ENCODE measurements at places on chromosomes 11 and 22.

DNA sequence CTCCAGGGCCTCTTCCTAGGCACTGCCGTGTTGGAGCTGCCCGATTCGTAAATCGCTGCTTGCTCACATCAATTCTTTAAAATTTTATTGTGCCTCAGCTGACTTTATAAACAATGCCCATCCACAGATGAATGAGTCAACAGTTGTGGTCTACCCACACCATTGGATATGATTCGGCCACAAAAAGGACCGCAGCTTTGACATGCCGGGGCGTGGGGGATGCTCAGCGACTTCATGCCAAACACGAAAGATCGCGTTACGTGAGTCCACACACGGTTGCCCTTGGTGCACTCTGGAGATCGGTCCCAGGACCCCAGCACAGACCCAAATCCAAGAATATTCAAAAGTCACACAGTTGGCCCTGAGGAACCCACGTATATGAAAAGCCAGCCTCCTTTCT is 195.7 kb downstream of the CTTN start:
- no peak for DNase-seq

DNA sequence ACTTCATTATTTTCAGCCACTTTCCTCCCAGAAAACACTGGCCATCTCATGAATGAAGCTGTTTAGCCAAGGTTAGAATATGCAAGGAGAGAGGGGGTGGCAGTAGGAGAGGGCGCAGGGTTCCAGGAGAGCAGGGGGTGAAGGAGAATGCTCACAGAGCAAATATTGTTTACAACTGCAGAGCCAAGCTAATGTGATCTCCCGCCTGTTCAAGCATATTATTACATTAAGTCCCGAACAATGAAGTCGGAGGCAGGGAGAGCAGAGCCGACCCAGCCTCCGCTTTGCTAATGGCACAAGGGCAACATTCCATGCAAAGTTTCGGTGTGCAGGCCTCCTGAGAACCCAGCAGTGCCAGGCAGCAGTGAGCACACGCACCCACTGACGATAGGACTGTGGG is 80.1 kb downstream of the MICAL3 start:
- DNase-seq, result no peak

GRCh38 chr11:14585438-14585837 is 58.2 kb upstream of the PDE3B start:
- no peak for DNase-seq

GRCh38 chr22:29932136-29932535 is 49.2 kb downstream of the MTMR3 start:
- no peak for DNase-seq

- no peak for DNase-seq
Observed at GRCh38 chr22:45845076-45845487, 131.9 kb downstream of the WNT7B start.

DNA sequence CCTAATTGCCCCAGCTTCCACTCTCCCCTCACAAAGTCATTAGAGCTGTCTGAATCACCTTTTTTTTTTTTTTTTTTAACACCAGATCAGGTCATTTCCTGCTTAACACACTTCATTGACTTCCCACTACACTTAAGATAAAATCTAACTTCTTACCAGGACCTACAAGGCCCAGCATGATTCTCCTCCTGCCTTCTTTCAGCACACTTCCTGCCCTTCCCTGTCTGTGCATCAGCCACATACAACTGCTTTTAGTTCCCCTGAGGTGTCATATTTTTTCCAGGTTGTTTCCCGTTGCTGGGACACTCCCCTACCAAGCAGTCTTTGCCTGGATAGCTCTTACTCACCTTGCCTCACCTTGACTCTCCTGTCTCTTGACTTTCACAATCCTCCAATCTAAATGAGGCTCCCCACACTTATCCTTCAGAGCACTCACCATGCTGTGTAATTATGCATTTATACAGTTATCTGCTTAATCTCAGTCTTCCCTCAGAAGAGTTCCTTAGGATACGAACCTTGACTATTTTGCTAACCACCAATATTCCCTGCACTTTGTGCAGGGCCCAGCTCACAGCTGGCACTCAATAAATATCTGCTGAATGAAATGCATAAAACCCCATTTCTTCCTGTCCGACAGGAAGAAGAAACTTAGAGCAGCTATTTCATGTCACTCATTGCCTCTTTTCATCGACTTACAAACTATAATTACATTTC is 96.6 kb upstream of the AKIP1 start:
- DNase-seq, result no peak

DNA sequence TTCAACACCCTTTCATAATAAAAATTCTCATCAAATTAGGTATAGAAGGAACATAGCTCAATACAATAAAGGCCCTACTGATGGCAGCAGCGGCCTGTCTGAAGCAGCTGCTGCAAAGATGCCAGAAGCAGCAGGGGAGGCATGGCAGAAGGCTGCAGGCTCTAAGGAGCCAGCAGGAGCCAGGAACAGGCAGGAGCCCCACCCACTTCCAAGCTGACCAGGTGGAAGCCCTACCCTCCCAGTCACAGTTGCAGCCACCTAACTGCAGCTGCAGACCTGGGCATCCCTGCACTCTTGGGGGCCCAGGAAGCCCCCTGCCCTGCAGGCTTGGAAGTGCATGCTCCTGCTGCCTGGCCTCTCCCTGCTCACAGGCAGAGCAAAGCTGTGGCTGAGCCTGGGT is 18.2 kb upstream of the OR6A2 start:
- no peak for DNase-seq

- DNase-seq, result no peak
Observed at GRCh38 chr22:45975164-45976161, 1.5 kb downstream of the WNT7B start.

DNA sequence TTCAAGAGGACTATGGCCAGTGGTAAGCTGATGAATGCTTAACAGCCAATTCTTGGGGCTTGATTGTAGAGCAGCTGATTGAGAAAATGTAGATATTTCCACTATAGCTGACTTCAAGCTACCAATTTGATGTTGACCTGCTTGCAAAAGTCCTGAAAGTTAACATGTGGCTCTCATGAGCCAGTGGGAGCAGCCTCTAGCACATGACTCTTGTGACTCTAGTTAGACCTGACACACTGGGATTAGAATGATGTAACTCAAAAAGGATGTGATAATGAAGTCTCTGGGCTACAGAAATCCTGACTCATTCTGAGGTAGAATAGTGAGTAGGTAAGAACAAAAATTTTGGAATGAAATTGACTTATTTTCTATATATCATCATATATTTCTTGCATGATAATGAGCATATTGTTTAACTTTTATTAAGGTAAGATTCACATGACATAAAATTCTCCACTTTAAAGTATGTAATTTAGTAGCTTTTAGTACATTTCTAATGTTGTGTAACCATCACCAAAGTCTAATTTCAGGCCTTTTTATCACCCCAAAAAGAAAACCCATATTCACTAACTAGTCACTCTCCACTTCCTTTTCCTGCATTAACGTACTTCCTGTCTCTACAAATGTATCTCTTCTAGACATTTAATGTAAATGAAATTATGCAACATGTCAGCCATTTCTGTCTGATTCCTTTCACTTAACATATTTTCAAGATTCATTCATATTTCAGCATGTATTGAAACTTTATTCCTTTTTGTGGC is 16.1 kb upstream of the OR52H1 start:
- no peak for DNase-seq

- no peak for DNase-seq
Observed at GRCh38 chr22:33271390-33272161, 213.4 kb upstream of the SYN3 start.

GRCh38 chr11:127157225-127157624 is 156.7 kb upstream of the KIRREL3 start:
- no peak for DNase-seq

DNA sequence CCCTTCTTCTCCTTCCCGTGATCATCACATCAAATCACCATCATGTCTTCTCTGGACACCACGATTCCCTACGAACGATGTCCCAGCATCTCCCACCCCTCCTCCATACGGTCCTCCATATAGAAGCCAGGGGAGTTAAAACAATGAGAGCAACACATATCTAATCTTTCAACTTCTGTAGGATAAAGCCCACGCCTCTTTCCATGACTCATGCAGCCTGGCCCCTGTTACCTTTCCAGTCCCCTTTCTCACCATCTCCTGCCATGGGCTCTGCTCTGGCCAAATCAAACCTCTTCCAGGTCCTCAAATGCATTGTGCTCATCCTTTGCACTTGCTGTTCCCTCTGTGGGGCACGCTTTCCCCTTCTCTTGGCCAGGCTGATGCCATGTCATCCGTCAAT is 23.6 kb downstream of the RPS6KA4 start:
- no peak for DNase-seq

DNA sequence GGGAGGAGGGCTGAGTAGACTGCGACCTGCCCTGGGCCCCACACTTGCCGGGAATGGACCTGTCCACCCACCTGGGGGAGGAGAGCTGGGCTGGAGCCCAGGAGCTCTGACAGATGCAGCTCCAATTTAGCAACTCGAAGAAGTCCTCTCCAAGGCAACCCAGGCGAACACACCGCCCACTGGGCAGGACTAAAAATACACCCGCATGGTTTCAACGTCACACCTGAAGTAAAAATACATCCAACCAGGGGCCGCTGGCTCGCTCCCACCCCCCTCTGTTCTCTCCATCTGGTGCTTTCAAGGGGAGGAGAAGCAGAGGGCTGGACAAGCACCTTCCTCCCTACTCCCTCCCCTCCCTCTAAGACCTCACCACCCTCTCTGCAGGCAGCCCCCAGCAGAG is 119.9 kb downstream of the FEZ1 start:
- no peak for DNase-seq

- peak; percentile 95 for DNase-seq
Observed at GRCh38 chr11:64894070-64894811, 15.8 kb upstream of the EHD1 start.

DNA sequence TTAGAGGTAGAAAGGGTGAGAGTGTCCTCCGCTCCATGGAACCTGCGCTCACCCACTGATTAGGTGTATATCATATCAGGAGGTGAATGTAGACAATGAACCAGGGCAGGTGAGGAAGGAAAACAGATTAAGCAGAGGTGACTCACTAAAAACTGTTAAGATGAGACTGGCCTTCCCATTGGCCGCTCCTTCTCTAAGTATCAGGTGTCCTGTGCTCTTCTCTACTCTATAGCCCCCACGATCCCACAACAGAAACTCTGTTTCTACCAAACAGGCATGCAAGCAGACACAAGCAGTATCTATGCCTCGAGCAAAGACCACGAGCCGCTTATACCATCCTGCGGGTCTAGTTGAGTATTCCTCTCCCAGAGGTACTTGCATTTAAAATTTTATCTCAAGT is 103.1 kb downstream of the SNX19 start:
- DNase-seq, result no peak

DNA sequence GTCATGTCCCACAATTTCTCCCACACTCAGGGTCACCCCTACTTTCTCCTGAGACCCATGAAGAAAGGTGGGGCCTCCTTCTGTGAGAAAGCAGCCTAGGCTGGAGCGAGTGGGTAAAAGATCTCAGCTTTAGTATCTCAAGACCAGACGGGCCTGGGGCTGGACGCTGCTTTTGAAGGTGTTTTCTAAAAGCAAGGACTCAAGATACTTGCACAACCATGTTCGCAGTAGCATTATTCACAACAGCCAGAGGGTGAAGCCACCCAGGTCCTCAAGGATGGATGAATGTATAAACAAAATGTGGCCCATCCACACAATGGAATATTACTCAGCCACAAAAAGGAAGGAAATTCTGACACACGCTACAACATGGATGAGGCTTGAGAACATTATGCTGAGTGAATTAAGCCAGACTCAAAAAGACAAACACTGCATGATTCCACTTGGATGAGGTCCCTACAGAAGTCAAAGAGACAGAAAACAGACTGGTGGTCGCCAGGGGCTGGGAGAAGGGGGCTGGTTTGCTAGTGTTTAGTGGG is 10.6 kb downstream of the SHANK2 start:
- DNase-seq, result no peak

DNA sequence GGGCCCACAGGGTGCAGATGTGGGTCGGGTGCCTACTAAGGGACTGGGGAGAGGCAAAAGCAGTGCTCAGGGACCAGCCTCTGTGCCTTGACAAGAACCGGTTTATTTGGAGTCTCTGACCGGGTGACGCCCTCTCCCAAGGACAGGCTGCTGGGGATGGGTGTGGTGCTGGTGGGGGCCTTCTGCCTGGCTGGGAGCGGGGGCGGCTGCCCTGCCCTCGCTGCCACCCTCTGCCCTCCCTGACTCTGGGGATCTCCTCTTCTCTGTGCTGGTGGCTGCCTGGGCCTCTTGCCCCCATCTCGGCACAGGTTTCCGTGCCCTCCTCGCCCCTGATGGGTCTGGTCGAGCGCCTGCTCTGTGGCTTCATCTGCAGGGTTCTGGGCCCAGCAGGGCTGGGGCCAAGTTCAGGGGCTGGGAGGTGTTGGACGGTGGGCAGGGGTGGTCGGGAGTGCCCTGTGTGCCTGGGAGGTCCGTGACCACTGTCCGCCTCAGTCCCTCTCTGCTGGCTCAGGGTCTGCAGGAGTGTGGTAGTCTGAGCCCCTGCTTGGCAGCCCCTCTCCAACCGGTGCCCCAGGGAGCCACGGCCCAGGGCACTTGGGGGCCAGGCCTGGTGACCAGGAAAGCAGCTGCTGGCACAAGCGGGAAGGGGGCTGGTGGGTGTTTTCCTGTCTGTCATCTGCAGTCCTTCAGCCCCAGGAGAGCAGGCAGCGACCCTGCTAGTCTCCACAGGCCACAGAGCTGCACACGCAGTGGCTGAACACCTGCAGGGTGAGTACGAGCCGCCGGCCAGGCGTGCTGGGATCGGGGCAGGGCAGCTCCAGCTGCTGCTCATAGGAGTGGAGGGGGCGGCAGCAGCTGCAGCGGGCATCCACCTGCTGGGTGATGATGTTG is 23.5 kb downstream of the MUC6 start:
- DNase-seq, result no peak

- no peak for DNase-seq
Observed at GRCh38 chr11:57379732-57380131, 1.2 kb downstream of the PRG3 start.

DNA sequence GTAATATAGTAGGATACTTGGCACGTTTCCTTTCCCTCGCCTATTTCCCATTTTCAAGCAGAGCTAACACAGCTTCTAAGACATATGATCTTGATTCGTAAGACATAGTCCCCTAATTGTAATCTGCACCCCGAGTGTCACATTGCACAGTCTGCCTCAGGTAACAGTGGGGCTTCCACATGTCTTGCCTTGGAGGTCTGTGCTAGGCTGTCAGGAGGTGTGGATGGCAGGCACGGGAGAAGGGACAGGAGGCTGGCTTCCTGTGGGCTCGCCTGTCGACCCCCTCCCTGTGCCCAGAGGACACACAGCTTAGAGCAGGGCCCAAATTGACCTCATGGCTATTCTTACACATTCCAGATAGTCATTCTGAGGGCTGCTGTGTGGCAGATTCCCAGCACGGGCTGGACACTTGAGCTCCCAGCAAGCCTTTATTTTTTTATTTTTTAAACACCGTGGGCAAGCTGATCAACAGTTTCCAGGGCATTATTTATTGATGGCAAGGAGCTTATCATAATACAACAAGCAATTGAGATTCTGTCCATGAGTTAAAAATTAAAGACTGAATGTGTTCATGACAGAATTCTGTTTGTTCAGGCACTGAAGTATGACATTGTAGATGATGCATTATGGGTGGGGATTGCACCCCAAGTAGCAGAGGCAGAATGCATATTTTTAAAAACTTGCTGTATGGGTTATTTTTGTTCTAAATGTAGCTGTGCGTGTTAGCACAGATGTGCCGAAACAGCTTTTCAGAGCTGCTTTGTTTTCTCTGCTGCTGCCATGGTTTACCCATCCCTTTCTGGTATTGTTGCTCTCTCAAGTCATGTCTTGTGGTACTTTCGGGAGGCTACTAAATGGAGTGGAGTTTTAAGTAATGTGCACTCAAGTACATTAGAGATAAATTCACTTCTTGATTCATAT is 113.0 kb downstream of the ATXN10 start:
- no peak for DNase-seq
